GM06990 (cell line): ENCODE measurements at places on chromosomes 4 and X.

- no peak for DNase-seq
Measured at GRCh38 chrX:66221856-66222255, 57.8 kb downstream of the HEPH start.

- DNase-seq: no peak
Measured at GRCh38 chr4:8169763-8170162, 11.2 kb upstream of the ABLIM2 start.

DNA sequence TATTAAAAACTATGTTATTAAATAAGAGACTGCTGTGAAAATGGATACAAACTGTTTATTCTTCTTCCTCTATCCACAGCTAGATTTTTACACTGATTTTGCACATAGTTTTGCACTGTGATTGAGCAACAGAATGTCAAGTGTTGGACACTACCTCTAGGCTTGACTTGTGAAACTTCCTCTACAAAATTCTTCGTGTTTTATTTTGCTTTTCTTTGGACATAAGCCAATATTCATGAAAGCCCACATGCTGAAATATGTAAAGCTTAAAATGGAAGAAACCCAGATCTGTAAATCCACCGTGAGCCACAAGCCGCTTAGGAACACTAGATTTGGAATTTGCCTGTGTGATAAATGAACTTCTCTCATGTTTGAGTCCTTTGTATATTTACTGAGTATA, 849.4 kb downstream of the FSTL5 start:
- DNase-seq: no peak

- no peak for DNase-seq
Measured at GRCh38 chr4:185874516-185875230, 62.7 kb upstream of the SORBS2 start.
